Stimulated activated CD8-positive, alpha-beta memory T cell treated with anti-CD3 and anti-CD28 coated beads, Interleukin-7, amount 100 ng/mL, for 1 hour (primary cell): ENCODE measurements at places on chromosomes 4 and X.

- no peak for DNase-seq
These were observed 43.4 kb upstream of the GEMIN8 start for GRCh38 chrX:14073071-14073470.

- DNase-seq = no peak
These were observed 10.6 kb upstream of the TLR8 start for GRCh38 chrX:12895866-12896265.

DNA sequence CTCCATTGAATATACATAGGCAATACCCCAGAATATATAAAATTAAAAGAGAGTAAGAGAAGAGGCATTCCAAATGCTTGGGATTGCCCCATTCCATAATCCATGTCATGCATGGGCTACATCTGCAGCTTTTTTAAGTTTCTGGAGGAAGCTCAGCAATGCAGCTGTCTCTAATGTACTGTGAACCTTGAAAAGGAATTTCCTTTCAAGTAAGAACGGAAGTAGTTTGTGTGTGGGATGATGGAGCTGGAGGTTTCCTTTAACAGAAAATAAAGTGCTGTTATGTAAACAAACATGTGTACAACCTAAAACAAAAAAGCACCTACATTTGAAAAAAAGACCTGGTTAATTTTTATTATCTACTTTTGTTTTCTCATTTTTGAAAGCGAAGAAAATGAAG, 303.5 kb downstream of the BMPR1B start:
- no peak for DNase-seq

GRCh38 chrX:29318012-29318411, 730.8 kb downstream of the IL1RAPL1 start:
- no peak for DNase-seq

DNA sequence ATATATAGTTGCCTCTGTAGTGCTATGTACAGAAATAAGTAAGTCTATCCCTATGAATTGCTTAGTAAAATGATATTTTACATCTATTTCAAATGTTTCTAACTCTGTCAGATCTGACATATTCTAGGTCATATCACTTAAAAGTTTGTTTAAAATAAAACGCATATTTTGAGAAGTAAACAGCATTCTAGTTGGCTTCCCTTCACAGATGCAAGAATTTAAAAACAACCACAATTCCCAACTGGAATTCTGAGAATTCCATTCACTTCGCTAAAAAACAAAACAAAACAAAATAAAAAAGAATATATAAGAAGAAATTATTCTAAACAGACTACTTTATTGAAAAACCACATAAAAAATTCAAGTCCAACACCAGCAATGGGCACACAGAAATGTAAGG, 126.0 kb downstream of the PPP3CA start:
- DNase-seq = no peak

- DNase-seq = no peak
These were observed 12.9 kb downstream of the ING2 start for GRCh38 chr4:183517781-183518180.

DNA sequence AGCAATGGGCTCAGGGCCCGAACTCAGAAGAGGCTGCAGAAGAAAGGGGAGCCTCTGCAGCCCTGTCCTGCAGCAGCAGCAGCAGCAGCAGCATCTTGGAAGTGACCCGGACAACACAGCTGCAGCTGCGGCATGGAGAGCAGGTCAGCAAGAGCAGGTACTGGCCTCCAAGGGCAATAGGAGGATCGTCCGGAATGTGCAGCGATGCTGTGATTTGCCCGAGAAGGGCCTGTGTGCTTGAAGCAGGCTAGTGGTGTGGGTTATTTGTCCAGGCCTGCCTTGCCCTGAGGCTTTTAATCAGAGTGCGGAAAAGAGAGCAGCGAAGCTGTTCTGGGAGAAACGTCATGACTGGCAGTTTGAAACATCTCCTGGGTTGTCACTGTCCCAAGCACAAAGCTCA, 126.0 kb downstream of the F11 start:
- no peak for DNase-seq

DNA sequence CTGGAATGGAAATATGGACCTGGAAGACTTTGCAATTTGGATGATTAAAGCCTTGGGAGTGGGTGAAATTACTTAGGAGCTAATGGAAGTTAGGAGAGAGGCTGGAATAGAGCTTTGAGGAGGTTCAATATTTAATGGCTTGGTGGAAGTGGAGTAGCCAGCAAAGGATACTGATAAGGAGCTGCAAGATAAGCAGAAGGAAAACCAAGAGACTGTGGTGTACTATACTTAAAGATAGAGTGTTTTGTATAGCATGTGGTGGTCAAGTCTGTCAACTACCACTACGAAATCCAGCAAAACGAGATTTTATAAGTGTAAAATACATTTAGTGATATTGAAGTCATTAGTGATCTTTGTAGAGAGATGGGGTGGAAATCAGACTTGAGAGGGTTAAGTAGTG, 54.0 kb upstream of the TMLHE start:
- DNase-seq = no peak

DNA sequence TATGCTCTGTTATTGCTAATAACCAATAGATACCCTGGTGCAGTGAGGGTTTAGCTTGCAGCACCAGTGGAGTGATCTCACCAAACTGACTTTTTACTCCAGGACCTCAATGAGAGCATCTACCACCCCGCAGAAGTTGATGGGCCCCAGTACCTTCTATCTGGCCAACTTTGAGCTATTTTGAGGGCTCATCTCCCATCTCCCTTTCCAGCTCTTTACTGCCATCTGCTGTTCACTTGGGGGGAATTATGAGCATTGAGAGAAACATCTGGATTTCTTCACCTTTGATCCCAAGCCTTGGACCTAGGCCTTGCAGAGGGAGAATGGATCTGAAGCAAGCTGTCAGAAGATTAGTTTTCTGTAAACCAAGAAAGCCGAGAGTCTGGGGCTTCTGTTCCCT, 143.6 kb downstream of the TMEM164 start:
- DNase-seq = no peak

- DNase-seq = no peak
These were observed 347.7 kb downstream of the GABRG1 start for GRCh38 chr4:45776146-45776545.

GRCh38 chrX:38099688-38100087, 93.3 kb downstream of the SYTL5 start:
- DNase-seq = no peak

DNA sequence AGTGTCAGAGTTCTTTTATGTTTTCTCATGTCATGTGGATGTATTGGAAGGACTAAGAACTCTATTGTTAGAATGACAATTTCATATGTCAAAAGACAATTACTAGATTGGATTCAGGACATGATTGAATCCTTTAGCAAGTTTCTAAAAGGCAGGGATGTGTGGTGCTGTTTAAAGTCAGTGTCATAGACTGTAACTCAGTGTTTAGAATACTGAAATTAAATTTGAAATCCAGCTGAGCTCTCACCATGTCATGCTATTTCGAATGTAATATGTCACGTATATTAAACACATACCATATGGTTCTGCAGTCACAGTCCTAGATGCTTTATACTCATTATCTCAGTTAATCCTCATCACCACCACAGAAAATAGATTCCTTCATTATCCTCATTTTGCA, 7.8 kb downstream of the GUCY1B1 start:
- no peak for DNase-seq

DNA sequence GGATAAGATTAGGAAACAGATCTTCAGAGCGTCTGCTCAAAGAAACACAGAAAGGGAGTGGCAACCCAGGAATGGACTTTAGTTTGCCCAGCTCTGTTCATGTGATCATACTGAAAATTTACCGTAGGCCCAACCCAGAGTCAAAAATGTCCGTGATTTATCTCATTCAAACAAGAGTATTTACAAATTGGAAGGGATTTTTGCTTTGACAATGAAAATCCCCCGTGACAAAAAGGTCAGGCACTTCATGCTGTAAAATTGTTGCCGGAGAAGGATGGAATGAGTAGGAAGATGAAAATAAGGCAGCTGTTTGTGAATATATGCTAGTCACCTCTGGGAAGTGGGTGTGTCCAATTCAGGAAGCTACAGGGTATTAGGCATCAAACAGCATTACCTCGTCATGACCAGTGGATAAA, 1.2 kb downstream of the SULT1B1 start:
- DNase-seq = no peak

- DNase-seq = no peak
These were observed 49.1 kb downstream of the MID1 start for GRCh38 chrX:10571260-10571659.

GRCh38 chr4:69617083-69617694, 22.3 kb downstream of the UGT2A2 start:
- DNase-seq = no peak

DNA sequence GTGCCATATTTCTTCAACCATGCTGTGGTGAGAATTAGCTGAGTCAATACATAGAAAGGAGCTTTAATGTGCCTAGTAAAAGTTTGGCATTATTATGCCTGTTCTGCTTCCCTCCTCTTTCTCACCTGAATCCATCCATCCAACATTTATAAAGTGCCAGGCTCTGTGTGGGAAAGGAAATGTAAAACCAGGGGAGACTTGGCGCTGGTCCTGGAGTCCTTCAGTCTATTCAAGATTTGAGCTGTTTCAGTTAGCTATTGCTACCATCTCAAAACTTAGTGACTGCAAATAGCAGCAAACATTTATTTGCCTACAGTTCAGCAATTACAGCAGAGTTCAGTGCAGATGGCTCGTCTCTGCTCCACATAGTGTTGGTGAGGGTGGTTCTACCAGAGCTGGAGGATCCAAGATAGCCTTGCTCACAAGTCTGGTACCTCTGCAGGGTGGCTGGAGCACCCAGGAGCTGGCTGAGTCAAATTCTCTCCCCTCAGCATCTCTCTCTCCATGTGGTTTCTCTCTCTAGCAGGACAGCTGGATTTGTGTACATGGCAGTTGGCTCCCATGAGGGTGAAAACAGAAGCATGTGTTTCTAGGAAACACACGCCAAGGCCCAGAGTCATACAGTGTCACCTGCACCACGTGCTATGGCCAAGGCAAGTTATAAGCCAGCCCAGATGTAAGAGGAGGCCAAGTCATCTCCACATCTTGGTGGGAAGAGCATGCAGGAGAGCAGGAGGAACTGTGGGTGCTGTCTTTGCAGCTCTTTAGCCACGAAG, 77.3 kb downstream of the FHDC1 start:
- no peak for DNase-seq

GRCh38 chr4:13541720-13542576, 2.4 kb downstream of the NKX3-2 start:
- DNase-seq = no peak

DNA sequence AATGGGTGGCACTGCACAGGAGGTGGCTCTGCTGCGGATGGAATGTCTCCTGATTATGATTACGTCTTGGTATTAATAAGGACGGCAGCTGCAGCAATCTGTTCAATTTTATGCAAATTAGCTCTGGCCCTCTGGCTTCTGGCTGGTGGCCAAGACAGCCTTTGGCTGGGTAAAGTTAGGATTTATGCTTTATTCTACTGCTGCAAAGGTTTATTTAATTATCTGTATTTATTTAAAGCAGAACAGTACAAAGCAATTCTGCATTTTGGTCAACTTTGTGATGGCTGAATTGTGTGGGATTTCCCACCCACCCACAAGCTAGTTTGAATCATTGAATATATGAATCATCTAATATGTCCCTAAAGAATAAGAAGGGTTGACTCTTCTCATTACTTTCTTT, 745.6 kb upstream of the FAM241A start:
- DNase-seq = no peak

- no peak for DNase-seq
These were observed 32.1 kb downstream of the IRF2 start for GRCh38 chr4:184442314-184442635.

- DNase-seq = no peak
These were observed at the start of gene SRPX for GRCh38 chrX:38220415-38221390. SRPX (minus strand) TSS chrX:38220871; CDS start chrX:38220792, 79 bp downstream.

DNA sequence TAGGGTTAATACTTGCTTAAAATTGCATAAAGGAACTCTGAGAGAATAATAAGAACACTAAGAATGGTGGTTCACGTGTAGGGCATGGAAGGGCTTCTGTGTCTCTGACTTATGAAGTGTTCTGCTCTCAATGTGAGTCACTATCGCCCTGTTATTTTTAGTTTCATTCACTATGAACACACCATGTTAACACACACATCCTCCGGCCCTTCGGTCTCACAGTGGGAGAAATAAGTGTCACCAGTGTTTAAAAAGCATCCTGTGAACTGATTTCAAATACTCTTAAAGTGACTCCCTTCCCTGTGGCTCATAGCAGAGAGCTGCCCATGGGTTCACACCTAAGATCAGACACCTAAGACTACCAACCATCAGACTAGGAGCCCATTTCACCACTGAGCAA, 33.8 kb upstream of the FGFBP2 start:
- no peak for DNase-seq

DNA sequence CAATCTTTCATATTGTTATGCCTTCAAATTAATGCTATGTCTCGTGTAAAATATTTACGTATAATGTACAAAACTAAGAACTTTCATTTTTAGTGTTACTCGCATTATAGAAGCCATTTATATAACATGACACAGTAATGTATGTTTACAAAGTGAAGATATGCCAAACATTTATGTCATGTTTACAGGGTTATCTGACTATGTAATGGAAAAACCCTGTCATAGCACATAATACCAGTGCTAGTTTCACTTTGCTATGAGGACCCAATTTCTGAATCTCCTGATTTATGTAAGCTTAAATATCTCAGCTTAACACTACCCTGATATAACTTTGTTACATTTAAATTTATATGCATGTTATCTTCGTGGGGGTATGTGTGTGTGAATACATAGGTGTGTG, 233.1 kb downstream of the FAT4 start:
- no peak for DNase-seq

- no peak for DNase-seq
These were observed 182.5 kb upstream of the ARX start for GRCh38 chrX:25198253-25198652.

DNA sequence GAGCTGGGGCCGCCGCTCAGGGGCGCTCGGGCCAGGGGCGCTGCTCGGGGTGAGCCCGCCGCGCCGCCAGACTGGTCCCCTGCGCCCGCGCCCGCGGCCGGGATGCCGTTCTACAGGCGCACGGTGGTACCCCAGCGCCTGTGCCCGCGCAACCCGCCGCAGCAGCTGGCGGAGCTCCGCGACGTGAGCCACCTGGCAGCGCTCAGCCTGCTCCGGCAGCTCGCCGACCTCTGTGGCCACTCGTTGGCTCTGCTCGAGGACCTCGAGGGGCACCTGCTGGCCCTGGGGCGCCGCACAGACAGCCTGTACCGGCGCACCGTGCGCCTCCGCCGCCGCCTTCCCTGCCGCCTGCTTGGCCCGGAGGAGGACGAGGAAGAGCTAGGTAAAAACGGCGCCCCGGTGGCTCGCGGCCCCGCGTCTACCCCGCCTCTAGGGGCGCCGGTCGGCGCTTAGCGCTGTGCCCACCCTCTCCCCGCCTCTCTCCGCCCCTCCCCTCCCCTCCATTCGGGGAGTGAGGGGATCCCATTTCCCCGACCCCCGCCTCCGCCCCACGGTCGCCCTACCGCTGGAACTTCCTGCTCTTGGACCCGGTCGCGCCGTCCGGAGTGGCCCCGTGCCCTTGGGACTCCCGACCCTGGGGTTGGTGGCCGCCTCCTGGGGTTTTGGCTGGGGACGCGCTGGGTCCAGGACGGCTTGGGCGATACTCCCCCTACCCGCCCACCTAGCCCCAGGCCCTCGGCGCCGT, 513 bp downstream of the NHSL2 start:
- no peak for DNase-seq

GRCh38 chr4:184406958-184407391, 67.4 kb downstream of the IRF2 start:
- no peak for DNase-seq
